ENCODE measurements at places on chromosomes 6 and 20.

DNA sequence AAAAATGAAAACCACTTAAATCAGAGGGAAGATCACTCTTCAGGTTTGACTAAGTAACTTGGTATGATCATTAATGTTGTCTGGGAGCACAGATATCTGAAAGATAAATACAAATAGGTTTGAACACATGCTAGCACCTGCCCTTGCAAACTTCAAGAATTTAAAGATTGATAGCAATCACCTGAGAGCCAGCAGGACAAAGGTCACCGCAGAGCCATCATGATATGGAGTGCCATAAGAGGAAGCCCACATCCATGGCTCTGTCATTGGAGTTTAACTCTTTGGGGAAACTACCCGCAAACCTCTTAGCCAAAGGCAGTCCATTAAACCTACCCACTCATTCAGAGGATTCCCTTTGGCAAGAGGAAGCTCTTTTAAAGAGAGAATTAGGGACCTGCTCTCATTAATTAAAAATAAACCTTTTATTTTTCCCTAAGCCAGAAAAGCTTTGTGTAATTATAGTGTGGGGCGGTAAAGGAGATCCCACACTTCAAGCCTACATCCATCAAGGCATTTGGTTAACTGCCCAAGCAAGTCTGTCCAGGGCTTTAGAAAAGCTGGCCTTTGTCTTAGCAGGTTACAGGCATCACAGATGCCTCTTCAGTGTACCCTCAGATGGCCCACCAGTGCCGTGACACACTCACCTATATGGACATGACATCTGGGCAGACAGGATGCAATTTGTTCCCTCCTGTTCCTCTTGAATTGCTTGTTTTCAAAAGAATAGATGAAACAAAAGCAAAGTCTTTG, 73.0 kb downstream of the SASH1 start:
- DNase-seq, result no peak

DNA sequence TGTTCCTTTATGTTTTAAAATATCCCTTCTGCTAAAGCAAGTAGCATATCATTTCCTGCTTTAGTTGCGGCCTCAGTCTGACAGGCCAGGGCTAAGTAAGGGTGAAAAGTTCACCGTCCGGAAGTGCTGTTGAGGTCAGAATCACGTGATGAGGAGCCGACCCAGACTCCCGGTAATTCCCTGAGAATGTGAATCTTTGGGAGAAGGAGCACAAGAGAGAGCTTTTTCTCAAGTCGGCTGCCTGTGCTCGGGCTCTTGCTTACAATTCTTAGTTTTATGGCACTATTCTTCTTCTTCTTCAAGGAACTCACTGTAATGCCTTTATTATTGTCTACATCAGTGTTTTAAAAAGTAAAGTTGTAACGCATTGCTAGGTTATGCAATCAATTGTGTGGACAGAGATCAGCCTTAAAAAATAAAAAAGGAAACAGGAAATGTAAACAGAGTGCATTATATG, 309.3 kb downstream of the PRL start:
- DNase-seq, result no peak

DNA sequence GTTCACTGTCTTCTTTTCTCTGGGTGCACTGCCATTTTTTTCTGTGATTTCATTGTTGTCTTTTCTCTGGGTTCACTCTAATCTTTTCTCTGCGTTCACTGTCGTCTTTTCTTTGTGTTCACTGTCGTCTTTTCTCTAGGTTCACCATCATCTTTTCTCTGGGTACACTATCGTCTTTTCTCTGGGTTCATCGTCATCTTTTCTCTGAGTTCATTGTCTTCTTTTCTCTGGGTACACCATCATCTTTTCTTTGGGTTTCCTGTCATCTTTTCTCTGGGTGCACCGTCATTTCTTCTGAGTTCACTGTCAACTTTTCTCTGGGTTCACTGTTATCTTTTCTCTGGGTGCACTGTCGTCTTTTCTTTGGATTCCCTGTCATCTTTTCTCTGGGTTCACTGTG, 137.6 kb upstream of the MAP3K4 start:
- no peak for DNase-seq

DNA sequence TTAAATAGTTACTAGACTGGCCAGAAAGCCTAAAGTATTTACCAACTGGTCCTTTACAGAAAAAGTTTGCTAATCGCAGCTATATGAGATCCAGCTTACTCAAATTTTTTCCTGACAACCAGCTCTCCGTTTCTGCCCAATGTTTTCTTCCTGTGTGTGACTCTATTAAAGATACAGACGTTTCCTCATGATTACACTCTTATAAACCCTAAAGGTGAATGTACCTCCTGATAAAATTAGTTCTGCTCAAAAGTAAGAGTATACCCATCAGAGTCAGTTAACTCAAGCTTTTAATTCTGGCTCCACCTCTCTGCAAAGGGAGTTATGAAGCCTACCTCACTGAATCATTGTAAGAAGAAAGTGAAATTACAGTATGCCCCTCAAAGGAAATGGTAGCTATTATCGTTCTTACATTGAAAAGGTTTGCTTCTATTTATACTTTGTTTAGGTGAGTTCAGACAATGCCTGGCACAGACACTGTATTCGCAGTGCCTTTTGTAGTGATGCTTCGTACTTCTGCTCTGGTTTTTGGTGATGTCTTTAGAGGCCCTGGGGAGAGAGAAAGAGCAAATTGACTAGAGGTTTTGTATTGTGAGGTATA, 10.2 kb upstream of the MROH8 start:
- no peak for DNase-seq

DNA sequence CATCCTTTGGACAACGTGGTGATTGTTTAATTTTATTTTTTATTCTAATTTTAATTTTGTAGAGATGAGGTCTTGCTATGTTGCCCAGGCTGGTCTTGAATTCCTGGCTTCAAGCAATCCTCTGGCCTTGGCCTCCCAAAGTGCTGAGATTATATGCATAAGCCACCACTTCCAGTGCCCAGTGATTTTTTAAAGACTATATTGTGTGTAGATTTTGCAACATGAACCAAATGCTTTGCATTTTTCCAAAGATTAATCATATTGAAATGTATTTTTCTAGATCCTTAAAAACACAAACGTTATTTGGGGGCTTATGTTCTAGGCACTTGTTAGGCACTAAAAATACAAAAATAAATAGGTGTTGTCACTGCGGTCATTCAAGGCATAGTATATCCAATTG, 117.6 kb upstream of the CCN2 start:
- no peak for DNase-seq

Data from spleen (tissue), 13 donors.